ENCODE measurements at places on chromosomes 1 and 21.

DNA sequence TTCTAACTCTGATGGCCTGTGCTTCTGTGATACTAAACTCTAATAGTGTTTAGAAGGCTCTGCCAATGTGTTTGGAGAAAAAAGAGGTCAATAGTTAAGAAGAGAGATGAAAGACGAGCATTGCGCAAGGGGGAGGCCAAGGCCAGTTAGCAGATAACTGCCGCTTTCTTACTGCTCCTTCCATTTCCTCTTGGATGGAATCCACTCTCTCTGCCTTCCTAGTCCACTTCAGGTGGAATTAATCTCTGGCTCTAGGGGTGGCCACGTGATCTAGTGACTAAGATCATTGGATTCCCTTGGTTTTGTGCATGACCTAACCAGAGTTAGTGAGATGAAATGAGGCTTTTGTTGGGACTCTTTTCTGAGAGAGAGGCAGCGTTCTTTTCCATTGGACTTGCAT is 148.3 kb downstream of the ACTL8 start:
- DNase-seq = no peak

GRCh38 chr1:47906009-47906432 is 91.2 kb downstream of the TRABD2B start:
- no peak for DNase-seq

GRCh38 chr1:29651684-29652665 is 415.7 kb downstream of the PTPRU start:
- no peak for DNase-seq

DNA sequence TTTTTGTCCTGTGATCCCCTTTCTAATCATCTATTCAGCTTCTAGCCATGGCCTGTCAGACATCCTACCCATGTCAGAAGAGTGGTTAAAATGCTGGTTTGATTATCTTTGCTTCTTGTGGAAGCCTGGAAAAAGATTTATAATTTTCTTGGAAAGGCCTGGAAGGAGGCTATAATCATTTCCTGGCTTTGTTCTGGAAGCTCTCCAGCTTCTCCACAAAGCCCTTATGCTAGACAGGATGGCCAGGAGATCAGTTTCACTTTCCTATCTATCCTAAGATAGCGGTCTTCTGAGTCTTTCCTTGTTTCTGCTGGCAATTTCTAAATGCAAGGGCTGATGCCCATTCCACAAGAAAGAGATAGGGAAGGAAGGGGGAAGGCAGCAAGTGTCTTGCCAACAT is 90.9 kb upstream of the SLC44A3 start:
- DNase-seq = no peak

DNA sequence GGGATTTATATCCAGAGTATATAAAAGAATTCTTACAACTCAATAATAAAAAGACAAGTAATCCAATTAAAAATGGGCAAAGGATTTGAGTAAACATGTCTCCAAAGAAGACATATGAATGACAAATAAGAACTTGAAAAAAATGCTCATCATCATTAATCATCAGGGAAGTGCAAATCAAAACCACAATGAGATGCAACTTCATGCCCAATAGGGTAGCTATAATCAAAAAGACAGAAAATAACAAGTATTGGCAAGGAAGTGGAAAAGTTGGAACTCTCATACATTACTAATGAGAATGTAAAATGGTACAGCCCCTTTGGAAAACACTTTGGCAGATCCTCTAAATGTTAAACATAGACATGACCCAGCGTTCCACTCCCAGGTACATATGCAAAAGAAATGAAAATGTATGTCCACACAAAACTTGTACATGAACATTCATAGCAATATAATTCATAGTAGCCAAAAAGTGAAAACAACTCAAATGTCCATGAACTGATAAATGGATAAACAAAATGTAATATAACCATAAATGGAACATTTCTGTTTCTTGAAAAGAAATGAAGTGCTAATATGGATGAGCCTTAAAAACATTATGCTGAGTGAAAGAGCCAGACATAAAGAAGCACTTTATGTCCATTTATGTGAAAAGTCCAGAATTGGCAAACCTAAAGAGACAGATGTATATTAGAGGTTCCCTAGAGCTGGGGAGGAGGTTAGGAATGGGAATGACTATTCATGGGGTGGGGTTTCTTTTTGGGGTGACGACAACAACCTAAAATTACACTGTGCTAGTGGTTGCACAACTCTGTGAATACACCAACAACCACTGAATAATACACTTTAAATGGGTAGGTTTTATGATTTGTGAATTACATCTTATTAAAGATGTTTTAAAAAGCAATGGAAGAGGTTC is 259.7 kb downstream of the RHOU start:
- no peak for DNase-seq

DNA sequence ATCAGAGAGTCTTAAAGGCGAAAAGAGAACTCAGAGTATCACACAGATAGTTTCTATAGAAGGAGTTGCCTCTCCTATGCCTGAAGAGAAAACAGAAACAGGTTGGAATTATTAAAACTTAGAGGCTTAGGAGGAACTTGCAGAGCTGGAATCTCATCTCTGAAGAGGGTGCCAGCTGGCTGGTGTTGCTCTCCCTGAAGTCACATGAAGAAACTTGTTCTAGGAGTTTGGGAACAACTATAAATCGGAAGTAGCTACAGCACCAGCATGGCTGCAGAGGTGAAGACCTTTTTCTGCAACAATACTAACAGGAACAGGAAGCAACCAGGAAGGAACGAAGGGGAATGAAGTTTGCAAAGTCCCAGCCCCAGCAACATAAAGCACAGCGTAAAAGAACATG is 35.8 kb downstream of the FMO3 start:
- no peak for DNase-seq

DNA sequence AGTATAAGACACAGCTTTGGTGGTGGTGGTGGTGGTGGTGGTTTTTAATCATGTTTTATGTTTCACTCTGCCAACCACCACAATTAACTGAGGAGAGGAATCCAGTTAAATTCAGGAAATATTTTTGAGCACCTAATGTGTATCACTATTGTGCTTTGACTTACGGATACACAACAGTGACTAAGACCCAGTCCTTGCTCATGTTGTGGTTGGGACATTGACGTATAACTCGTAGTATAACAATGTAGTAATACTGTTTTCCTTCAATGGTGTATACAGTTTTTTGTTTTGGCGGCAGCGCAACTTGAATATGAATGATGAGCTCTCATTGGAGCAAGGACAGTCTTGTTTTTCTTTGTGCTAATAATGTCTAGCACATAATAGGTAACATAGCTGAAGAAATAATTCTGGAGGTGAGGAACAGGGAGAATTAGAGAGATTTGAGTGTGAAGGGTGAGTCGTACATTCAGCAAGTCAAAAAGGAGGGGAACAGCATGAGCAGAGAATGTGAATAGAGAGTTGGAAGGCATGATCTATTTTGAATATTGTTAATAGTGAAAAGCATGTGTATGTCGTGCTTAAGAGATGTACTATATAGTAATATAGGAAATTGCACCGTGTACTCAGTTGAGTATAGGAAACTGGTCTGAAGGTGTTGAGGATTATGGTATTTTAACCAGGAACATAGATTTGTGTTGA is 5.5 kb downstream of the CACYBP start:
- no peak for DNase-seq

GRCh38 chr1:147924813-147925212 is 3.4 kb upstream of the GPR89B start:
- DNase-seq = no peak

GRCh38 chr1:89451011-89451410 is 73.6 kb upstream of the LRRC8B start:
- no peak for DNase-seq

DNA sequence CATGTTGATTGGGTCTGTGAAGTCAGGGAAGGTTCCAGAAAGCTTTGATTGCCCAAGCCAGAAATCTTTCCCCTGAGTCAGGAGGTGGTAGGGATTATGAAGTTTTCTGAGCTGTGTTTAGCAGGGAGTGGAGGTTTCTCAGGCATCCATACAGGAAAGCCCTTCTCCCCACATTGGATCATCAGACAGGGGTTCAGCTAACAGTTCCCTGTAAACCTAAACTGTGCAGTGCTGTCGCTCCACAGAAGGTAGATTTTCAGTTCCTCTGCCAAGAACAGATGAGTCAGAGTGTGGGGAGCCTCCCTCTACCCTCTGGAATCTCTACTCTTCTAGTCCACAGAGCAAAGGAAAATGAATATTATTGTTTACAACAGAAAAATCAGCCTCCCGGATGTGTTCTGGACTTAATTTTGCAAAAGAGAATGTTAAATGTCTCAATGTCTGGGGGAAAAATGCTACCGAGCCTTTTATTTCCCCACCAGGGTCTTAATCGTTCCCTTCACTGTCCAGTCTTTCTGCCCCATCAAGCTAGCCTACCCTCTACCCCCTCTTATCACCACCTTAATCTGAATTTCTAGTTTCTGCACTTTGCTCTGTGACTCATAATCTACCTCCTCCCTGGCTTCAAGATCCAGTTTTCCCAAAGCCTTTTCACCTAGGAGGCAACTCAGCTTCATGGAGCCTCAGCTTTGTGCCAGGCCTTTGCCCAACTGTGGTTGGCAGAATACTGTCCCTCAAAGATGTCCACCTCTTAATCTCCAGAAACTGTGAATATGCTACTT is 355.6 kb downstream of the PRDM2 start:
- DNase-seq = no peak

DNA sequence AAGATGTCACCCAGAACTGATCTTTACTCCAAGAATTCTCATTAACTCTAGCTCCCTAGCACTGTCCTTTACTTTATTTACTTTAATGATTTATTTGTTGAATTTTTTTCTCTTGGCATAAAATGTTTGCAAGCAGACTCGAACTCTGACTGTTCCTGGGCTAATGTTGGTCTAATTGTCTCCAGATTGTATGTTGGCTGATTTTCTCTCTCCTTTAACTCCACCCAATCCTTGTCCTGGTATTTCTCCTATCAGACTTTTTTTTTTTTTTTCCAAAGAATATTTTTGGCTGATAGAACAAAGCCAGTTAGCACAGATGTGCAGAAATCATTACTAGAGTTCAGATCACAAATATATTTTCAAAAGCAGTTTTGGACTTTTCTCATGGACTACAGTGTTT is 82.6 kb downstream of the ATF6 start:
- no peak for DNase-seq

GRCh38 chr1:79310609-79311008 is 304.1 kb upstream of the ADGRL4 start:
- DNase-seq = no peak

DNA sequence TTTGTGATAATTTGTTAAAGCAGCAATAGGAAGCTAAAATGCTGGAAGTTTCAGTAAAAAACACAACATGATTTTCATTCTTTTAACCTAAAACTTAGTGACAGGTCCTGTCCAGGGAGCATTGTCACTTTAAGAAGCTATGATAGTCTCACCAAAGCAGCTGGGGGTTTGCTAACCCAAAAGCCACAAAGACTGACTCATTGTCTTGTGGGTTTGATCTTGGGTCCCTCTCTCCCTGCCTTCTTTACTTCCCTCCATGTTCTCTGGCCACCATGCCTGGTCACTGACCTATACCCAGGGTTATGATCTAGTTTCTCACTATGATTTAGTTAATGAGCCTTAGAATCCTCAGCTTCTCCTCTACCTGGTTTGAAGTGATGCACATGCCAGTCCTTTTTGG is 213.5 kb upstream of the PTGFR start:
- DNase-seq = no peak

GRCh38 chr1:104630567-104631149 is 881.0 kb downstream of the AMY1C start:
- DNase-seq = no peak

GRCh38 chr1:50976111-50976889 is 6.3 kb downstream of the CDKN2C start:
- DNase-seq = peak; percentile 76

- DNase-seq = no peak
These were observed 900.8 kb downstream of the TTLL7 start for GRCh38 chr1:83098131-83098530.

GRCh38 chr1:30636621-30637020 is 86.8 kb downstream of the MATN1 start:
- DNase-seq = no peak

DNA sequence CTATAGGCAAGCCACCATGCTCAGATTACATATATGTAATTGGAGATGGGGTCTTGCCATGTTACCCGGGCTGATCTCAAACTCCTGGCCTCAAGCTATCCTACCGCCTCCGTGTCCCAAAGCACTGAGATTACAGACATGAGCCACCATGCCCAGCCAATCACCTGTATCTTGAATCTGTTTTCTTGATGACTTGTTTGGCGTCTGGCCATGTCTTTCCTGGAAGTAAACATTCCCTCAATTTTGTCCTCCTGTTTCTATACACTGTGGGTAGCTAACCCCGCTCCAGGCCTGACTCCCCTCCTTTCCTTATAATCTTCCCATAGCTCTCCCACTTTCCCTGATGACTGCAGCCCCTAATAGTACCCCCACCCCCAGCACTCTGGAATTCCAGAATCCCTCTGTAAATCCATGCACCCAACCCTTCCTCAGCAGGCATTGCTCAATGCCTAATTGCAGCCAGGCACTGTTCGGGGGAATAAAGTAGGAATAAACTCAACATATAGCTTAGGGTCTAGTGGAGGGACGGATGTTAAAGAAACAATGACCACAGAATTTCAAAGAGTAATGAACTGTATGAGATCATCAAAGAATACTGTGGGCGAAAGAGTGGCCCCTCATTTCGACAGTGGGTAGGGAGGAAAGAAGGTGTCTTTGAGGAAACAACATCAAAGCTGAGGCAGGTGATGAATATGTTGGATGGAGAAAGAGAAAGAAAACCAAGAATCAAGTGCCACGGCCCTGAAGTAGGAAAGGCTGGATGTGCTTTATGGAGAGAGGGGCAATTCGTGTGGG is 161.5 kb downstream of the ADSS2 start:
- DNase-seq = no peak

DNA sequence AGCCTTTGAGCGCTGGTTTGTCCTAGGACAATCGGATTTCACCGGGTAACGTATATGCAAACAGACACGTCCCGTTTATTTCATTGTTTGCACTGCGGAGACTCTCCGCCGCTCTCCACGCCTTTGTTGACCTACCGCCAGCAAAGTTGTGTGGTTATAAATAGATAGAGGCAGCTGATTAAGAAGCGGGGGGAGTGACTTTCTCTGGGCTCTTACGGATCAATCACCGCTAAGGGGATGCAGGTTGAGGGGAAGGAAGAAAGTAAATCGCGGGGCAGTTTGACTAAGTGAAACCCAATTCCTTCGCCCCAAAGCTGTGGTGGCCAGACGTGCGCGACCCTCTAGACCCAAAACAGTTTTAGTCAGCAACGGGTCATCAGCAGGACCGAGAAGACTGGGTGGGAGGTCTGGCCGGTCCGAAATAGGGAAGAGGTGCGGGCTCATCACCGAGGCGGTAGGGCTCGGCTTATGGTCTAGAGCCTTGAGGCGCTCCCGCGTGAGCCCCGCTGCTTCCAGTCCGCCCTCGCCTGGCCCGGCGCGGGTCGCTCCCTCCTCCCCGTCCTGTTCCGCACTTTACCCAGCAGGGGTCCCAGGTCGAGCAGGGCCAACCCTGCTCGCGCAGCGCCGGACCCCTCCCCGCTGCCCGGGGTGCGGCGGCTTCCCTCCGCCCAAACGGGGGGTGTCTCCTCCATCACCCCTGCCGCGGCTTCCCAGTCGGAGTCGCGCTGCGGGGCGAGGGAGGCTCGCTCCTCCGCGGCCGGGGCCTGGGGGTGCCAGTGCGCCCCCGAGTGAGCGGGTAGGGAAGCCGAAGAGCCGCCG is 120.8 kb upstream of the RRP15 start:
- DNase-seq = peak; percentile 62

GRCh38 chr1:207959141-207959825 is 48.4 kb upstream of the CD34 start:
- no peak for DNase-seq

All from COR-L47 (cell line).